A549 treated with GW870086 at 1 μM for 4 hours (cell line): ENCODE measurements at places on chromosomes 16 and 17. TPM values are rescaled to one million over a fixed set of nuclear protein-coding genes. Genes with fewer than 3 reads are reported as not detected.

The TPPP3 gene
- total RNA-seq = 8.6 to 14.2 TPM (median 12.1 TPM) in 5 replicates

The SLC2A4 gene
- 0.17 to 0.64 TPM (median 0.45 TPM) in 5 replicates for total RNA-seq

The RHBDL3 gene
- total RNA-seq = 3.3 to 5.5 TPM (median 4.9 TPM) in 5 replicates

The CRYBA1 gene
- total RNA-seq = not detected in 5 replicates

The PRR11 gene
- 44.7 to 62.2 TPM (median 54.5 TPM) in 5 replicates for total RNA-seq

The IL17C gene
- not detected in 5 replicates for total RNA-seq

The TBC1D26 gene
- total RNA-seq = 0.06 to 0.08 TPM in 2 of 5 replicates, not detected in the others

The TVP23A gene
- 0.03 to 0.35 TPM (median 0.15 TPM) in 5 replicates for total RNA-seq

The CALB2 gene
- total RNA-seq = 4.7 to 7.7 TPM (median 5.8 TPM) in 5 replicates

The BTBD17 gene
- total RNA-seq = not detected in 5 replicates

The SECTM1 gene
- 1.6 to 2.8 TPM (median 1.7 TPM) in 5 replicates for total RNA-seq

The SYCE1L gene
- total RNA-seq = 4.8 to 8.9 TPM (median 7.2 TPM) in 5 replicates

The CLEC3A gene
- not detected in 5 replicates for total RNA-seq

The TMIGD1 gene
- not detected in 5 replicates for total RNA-seq

The AATK gene
- total RNA-seq = 0.25 to 0.78 TPM (median 0.52 TPM) in 5 replicates

The SYNGR3 gene
- 5.5 to 8.3 TPM (median 8.1 TPM) in 5 replicates for total RNA-seq

The SRCIN1 gene
- 1.4 to 3.1 TPM (median 2.6 TPM) in 5 replicates for total RNA-seq

The CXCL16 gene
- 13.2 to 20.3 TPM (median 18.2 TPM) in 5 replicates for total RNA-seq

The SLC16A11 gene
- not detected in 5 replicates for total RNA-seq

The SOST gene
- total RNA-seq = not detected in 5 replicates

The MYLK3 gene
- 0.02 to 0.15 TPM (median 0.09 TPM) in 4 of 5 replicates, not detected in the other for total RNA-seq

The KIF2B gene
- total RNA-seq = not detected in 5 replicates

The HSPB9 gene
- total RNA-seq = 0.08 TPM in 1 of 5 replicates, not detected in the others

The CASKIN1 gene
- total RNA-seq = 0.35 to 0.55 TPM (median 0.45 TPM) in 5 replicates
